Activated CD4-positive, alpha-beta T cell treated with anti-CD3 and anti-CD28 coated beads, Interleukin-2, Interleukin-6, amounts not matched to agents 100 ng/mL and 50 ng/mL, durations not matched to agents 16 hours and 8 hours (primary cell): ENCODE measurements at places on chromosomes 2 and 18.
A peak's percentile ranks its signal among the peaks of the same experiment; 100 is the strongest.

- DNase-seq: no peak
Measured at GRCh38 chr2:120862201-120863060, 126.8 kb downstream of the GLI2 start.

DNA sequence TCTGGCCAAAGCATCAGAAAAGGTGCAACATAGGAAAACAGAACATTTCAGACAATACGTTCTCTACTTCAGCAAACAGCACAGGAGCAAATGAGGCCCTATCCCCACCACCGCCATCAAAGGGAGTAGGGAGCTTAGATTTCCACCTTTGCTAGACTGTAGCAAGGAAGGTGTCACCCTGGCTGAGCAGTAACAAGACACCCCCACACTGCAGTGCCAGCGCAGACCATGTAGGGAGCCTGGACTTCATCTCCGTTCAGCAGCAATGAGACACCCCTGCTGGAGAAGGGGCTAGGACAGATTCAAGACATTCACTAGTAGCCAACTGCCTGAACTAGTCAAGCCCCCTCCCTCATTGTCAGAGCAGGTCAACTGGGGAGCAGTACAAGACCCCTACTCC lies 160.1 kb upstream of the CBLN2 start:
- no peak for DNase-seq

- DNase-seq: no peak
Measured at GRCh38 chr2:196601430-196602306, 37.8 kb upstream of the CCDC150 start.

GRCh38 chr2:60483401-60483800 lies 70.1 kb downstream of the BCL11A start:
- no peak for DNase-seq

DNA sequence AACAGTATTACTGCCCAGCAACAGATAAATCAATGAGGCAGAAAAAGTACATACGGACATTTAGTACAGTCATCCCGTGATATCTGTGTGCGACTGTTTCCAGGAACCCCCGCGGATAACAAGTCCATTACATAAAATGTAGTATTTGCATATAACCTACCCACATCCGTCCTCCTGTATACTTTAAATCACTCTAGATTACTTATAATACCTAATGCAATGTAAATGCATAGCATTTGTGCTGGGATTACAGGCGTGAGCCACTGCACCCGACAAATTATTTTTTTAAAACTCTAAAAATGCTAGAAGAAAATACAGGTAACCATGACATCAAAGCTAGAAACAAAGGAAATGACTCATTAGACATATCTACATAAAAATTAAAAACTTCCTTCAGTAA lies 91.6 kb downstream of the FAM161A start:
- DNase-seq: peak; percentile 70

- no peak for DNase-seq
Measured at GRCh38 chr2:189221811-189222467, 42.4 kb upstream of the COL5A2 start.

DNA sequence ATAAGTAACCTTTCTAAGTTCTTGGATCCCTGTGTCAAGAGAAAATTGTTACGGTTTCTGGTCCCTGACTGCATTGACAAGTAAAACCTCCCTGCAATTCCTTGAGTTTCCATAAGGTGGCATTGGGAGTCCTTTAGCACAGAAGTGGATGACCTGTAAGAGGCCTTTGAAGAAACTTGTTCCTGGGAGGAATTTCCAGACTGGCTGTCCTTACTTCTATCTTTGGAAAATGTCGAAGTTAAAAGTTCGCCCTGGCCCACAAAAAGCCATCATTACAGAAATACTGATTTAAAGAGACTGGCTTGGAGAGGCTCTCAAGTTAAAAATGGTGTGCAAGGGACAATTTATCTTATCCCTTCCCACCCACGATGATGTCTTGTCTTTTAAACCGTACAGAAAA lies 218.4 kb downstream of the CDH20 start:
- peak; percentile 49 for DNase-seq

- DNase-seq: no peak
Measured at GRCh38 chr18:9716780-9717563, 8.9 kb downstream of the RAB31 start.

DNA sequence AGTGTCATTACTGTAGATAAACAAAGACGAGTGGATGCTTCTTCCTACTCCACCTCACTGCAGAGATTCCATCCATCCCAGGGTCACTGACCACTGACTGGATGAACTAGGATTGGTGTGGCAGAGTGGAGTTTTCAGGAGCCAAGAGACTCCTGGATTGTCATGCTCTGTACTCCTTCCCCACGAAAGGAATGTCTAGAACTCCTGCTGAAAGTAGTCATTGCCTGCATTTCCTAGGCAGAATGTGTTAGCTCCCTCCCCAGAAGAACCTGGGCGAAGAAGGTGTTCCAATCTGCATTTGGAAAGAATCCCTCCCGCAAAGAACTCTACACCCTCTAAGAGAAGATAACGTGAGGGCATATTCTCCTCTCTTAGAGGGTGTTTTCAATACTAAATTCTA lies 6.2 kb downstream of the PAX8 start:
- DNase-seq: no peak

DNA sequence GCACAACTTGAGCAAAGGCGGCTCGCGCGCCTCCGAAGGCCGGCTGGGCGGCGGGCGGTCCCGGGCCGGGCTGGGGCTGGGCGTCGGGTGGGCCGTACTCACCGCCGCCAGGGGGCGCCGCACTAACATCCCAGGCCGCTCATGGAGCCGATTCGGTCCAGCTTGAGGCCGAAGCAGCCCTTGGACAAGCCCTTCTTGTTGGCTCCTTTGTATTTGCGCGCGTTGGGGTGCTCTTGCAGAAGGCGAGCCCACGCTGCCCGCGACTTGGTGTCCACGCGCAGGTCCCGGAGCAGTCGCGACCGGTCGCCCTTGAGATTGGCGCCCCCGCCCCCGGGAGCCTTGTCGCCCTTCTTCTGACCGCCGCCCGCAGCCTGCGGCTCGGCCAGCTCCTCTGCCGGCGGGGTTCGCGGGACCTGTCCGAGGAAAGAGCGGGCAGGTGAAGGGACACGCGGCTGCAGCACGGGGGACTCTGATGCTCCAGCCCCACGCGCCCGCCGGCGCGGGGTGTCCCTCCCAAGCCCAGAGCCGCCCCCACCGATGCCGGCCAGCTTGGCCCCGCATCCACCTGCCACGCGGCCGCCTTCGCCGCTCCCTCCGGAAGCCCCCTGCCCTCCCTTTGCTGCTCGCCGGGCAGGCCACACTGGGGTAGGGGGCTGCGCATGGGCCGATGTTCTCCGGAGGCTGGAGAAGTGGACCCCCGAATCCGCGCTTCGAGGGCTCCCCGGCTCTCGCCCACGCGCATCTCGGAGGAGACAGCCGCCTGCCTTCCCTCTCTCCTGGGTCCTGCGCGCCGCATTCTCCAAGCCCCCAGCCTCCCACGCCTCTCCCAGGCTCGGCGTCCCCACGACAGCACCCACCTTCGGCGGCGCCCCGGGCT lies 655 bp downstream of the NPPC start:
- DNase-seq: peak; percentile 79

DNA sequence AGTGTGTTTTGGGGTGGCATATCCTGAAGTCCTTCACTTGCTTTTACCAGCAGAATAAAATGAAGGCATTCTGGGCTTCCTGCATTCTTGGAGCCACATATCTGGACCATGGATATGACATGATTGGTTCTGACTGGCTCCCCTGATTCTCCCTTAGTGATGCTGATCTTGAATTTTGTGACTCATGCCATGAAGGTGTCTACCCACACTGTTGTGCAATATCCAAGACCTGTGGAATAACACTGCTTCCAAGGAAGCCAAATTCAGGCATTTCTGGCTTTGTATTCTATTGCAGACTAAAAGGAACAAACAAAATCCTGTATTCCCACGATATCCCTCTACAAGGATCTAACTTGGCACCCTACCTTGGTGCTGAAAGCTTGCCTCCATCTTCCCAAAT lies 125.8 kb downstream of the LYPD6B start:
- DNase-seq: no peak

DNA sequence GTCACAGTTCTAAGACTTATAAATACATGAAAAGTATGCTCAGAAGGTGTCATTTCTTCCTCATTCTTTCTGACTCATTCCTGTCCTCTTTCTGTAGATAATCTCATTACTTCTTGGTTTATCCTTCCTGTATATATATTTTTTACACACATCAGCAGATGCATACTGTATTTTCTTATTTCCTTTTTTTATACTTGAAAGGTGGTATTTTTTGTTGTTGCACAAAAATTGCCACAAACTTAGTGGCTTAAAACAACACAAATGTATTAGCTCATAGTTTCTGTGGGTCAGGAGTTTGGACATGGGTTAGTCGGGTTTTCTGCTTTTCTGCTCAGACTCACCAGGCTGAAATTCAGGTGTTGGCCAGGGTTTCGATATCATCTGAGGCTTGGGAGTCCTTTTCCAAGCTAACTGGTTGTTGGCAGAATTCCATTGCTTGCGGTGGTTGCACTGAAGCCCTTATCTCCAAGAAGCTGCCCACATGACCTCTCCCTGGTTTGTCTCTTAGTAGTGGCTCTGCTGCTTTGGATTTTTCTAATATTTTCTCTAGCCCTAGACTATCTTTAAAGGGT lies 162.6 kb downstream of the FMNL2 start:
- peak; percentile 22 for DNase-seq

DNA sequence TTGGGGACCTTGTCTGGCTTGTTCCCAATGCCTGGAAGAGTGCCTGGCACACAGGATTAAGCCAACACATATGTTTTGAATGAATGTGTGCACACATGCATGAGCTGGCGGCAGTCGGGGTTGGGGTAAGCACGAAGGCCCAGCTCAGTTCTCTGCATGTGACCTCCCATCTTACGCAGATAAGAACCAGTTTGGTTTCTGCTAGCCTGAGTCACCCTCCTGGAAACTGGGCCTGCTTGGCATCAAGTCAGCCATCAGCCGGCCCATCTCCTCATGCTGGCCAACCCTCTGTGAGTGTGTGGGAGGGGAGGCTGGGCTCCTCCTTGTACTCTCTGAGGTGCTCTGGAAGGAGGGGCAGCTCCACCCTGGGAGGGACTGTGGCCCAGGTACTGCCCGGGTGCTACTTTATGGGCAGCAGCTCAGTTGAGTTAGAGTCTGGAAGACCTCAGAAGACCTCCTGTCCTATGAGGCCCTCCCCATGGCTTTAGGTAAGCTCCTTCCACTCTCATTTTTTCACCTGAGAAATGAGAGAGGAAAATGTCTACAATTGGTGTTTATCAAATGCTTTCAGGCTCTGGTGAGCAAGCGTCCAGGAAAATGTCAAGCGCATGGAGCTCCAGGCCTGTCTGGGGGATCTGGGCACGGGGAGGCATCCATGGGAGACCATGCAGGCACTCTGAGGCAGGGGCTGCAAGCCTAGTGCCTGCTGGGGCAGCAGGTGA lies 9.7 kb upstream of the IL1RN start:
- DNase-seq: peak; percentile 63

DNA sequence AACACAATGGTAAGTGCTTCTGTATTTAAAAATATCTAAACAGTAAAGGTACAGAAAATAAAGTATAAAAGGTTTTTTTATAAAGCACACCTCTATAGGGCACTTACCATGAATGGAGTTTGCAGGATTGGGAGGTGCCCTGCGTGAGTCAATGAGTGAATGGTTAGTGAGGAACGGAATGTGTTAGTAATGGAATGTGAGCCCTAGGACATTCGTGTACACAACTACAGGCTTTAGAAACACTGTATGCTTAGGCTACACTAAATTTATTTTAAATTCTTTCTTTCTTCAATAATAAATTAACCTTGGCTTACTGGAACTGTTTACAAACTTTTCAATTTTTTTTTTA lies 337.9 kb upstream of the SLC39A10 start:
- no peak for DNase-seq

- no peak for DNase-seq
Measured at GRCh38 chr2:211748339-211748738, 790.3 kb downstream of the ERBB4 start.

GRCh38 chr18:8756571-8756970 lies 51.2 kb downstream of the MTCL1 start:
- no peak for DNase-seq

DNA sequence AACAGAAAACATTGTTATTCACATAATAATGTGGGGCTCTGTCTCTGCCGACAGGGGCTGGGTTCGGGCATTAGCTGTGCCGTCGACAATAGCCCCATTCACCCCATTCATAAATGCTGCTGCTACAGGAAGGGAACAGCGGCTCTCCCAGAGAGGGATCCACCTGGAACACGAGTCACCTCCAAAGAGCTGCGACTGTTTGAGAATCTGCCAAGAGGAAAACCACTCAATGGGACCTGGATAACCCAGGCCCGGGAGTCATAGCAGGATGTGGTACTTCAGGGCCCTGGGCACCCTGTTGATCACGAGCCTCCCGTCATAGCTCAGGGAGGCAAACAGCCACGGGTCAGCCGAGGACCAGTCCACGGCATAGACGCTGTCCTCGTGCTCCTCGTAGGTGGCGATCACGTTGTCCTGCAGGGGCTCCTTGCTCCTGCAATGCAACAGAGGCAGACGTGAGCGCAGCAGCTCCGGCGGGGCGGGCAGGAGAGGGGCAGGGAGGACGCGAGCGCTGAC lies 188.5 kb downstream of the EIPR1 start:
- no peak for DNase-seq

GRCh38 chr2:132691556-132691955 lies 21.6 kb upstream of the LYPD1 start:
- DNase-seq: no peak

- DNase-seq: no peak
Measured at GRCh38 chr2:170745305-170745704, 24.9 kb upstream of the ERICH2 start.

DNA sequence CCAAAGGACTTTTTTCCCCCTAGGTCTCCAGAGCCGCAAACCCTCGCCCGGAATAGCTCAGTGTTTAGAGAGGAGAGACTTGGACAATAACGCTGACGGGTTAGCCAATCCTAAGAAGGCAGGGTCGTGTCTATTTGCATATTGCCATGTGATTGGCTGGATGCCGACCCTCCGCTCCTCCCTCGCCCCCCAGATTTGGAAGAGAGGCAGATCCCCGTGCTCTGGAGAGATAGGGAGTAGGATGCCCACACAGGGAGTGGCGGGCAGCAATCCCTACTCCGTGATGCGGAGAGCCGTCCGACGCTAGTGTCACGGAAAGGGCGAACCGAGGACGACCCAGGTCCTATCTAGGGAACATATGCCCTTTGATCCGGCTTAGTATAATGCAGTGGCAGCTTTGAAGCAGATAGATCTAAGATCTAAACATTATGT lies 1.4 kb downstream of the WNT6 start:
- DNase-seq: no peak

DNA sequence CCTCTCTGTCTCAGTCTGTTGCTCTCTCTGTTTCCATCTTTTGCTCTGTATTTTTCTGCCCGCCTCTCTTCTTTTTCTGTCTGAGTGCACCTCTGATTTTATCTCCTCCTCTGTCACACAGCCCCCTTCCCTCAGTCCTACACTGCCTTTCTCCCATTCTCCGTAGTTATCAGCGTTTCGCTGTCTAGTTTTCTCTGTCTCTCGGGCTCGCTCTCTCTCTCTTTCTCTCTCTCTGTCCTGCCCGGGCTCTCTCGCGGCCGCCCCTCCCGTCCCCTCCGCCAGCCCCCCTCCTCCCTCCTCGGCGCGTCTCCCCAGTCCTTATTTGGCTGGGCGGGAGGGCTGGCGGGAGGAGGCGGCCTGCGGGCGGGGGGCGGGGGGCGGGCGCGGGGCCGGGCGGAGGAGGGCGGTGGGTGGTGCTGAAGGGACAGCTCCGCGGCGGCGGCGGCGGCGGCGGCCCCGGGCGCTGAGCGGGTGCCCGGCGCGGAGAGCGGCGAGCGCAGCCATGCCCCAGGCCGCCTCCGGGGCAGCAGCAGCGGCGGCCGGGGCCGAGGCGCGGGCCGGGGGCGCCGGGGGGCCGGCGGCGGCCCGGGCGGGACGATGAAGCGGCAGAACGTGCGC lies at the start of gene KCNK3:
Gene KCNK3 (plus strand): TSS at position 444 of the 618 bp plus-strand sequence. CDS start 154 bp downstream, at position 598.
- peak; percentile 9 for DNase-seq

GRCh38 chr2:172079416-172079815 lies 5.9 kb upstream of the DLX1 start:
- no peak for DNase-seq
